Activated B cell treated with CpG ODN at 0.5 μM for 24 hours (primary cell): ENCODE measurements at places on chromosomes 7 and 10. TPM values are rescaled to one million over a fixed set of nuclear protein-coding genes. Genes with fewer than 3 reads are reported as not detected.
A peak's percentile ranks its signal among the peaks of the same experiment; 100 is the strongest.

Gene COL13A1
- total RNA-seq, result not detected in 2 replicates

GRCh38 chr7:54253036-54253373, 289.2 kb upstream of the VSTM2A start:
- DNase-seq, result no peak

Gene ATRNL1
- total RNA-seq, result 1.0 and 1.2 TPM in 2 replicates

DNA sequence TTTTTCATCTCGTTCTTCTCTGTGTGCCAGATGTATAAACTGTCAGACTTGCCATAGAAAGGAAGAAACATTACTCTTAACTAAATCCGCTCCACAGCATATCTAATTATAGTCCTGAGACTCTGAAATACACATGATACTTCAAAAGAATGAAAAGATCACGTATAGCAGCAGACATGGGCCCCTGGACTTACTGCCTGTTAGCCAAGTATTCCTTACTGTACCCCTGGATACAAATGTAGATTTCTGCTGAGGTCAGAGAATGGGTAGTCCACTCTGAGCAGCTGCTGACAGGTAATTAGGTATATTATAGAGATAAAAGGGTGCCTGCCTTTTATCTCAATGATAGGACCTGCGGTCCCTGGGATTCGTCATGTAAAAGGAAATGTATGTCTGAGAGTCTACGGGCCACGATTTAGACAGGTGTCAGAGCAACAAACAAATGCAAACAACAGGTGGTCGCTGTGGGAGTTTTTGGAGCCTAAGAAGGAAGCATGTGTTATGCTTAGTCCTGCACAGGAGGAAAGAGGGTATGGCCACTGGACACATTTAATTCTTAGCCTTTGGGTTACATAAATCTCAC, 69.4 kb downstream of the VOPP1 start:
- DNase-seq, result no peak

- DNase-seq, result no peak
Measured at GRCh38 chr7:67438198-67438882, 441.7 kb downstream of the TYW1 start.

DNA sequence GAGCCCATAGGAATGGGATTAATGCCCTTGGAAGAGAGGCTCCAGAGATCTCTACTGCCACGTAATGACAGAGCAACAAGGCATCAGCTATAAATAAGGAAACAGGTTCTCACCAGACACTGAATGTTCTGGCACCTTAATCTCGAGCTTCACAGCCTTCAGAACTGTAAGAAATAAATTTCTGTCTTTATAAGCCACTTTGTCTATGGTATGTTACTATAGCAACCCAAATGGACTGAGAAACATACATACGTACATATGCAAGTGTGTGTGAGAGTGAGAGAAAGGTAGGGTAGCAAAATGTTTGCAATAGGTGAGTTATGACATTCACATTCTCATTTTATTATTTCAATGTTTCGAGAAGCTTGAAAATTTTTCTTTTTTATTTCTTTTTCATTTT, 22.1 kb upstream of the HTR5A start:
- DNase-seq, result no peak

Gene ATP5F1C
- 177 and 182 TPM in 2 replicates for total RNA-seq

- no peak for DNase-seq
Measured at GRCh38 chr7:46320956-46321355, 399.9 kb upstream of the IGFBP3 start.

Gene HMX3
- total RNA-seq, result not detected in 2 replicates

DNA sequence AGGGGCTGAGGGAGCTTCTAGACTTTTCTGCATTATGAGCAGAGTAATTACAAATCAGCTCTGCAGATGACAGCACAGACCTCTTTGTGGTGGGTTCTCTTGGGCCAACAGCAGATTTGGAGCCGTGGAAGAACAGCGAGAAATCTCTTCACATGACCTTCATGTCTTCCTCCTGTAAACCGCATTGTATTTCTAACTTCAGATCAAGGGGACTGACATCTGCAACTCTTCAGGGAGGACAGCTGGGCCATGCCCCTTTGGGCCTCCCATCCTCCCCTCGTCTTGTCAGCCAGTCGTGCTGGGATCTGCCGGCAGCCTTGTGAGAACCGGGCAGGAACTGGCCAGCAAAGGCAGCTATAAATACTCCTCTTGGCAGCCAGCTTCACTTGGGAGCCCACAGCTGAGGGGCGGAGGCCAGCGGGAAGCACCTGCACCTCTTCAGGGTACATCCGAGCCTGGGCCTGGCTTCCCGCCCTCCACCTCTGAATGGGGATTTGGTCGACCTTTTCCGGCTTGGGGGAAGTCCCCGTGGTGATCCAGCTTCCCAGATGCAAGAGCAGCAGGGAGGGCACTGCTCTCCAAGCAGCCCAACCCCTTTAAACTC, 54.7 kb downstream of the STEAP1B start:
- no peak for DNase-seq

Gene ALDH18A1
- total RNA-seq, result 45.9 and 53.0 TPM in 2 replicates

GRCh38 chr10:119867317-119867716, 5.3 kb downstream of the MCMBP start:
- DNase-seq, result no peak

Gene RINT1
- 31.1 and 35.5 TPM in 2 replicates for total RNA-seq

DNA sequence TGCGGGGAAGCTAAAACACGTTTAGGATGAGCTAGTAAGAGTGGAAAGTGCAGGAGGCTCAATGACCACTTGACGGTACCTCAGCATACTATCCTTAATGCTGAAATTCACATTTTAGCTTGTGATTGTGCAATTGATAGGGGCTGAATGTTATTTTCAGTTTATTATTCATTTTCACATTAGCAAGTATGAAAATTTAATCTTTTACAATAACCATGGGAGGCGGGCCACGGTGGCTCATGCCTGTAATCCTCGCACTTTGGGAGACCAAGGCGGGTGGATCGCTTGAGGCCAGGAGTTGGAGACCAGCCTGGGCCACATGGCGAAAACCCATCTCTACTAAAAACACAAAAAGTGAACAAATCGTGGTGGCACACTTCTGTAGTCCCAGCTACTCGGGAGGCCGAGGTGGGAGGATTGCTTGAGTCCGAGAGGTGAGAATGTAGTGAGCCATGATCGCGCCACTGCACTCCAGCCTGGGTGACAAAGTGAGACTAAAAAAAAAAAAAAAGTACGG, 22.0 kb upstream of the ANLN start:
- no peak for DNase-seq

DNA sequence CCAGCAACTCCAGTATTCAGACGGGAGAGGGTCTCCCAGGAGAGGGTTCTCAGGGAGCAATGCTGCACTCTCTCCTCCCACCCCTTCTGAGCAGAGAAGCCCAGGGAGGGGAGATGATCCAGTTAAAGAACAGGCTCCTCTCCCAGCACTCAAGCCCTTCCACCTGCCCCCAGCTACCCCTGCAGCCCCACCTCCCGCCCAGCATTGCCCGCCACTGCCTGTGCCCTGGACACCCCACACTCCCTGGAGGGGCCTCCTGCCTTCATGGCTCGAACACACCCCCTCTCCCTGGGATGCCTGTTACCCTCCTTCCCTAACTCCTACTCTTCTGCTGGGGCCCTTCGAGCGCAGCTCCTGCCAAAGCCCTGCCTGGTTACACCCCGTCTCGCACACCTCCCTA, 66.8 kb downstream of the ELFN1 start:
- no peak for DNase-seq

- no peak for DNase-seq
Measured at GRCh38 chr7:71761336-71761735, 629.4 kb downstream of the GALNT17 start.

Gene NOS3
- total RNA-seq, result 0.10 and 0.22 TPM in 2 replicates

Gene SLC13A4
- total RNA-seq, result not detected in 2 replicates

GRCh38 chr10:1620803-1621202, 116.5 kb downstream of the ADARB2 start:
- no peak for DNase-seq

Gene EFCAB10
- not detected in 2 replicates for total RNA-seq

GRCh38 chr10:124306922-124307371, 111.8 kb downstream of the OAT start:
- DNase-seq, result no peak

DNA sequence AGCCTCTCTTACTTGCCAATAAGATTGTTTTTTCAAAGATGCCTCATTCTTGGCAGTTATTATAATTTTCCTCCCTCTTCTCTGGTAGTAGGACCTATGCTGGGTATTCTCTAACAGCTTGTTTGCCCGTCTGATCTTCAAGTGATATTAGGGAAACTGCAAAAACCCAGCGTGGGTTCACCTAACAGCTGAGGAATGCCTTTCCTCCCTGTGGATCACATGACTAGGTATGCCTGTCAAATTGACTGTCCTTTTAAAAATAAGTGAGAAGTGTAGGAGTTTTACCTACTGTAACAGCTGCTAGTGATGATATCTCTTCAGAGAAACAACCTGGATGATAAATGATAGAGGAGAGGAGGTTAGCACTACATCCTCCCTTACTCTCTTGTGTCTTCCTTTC, 22.0 kb downstream of the HECTD2 start:
- DNase-seq, result no peak

Gene NPC1L1
- total RNA-seq, result not detected in 2 replicates

- no peak for DNase-seq
Measured at GRCh38 chr7:24501009-24501408, 72.2 kb upstream of the PALS2 start.

DNA sequence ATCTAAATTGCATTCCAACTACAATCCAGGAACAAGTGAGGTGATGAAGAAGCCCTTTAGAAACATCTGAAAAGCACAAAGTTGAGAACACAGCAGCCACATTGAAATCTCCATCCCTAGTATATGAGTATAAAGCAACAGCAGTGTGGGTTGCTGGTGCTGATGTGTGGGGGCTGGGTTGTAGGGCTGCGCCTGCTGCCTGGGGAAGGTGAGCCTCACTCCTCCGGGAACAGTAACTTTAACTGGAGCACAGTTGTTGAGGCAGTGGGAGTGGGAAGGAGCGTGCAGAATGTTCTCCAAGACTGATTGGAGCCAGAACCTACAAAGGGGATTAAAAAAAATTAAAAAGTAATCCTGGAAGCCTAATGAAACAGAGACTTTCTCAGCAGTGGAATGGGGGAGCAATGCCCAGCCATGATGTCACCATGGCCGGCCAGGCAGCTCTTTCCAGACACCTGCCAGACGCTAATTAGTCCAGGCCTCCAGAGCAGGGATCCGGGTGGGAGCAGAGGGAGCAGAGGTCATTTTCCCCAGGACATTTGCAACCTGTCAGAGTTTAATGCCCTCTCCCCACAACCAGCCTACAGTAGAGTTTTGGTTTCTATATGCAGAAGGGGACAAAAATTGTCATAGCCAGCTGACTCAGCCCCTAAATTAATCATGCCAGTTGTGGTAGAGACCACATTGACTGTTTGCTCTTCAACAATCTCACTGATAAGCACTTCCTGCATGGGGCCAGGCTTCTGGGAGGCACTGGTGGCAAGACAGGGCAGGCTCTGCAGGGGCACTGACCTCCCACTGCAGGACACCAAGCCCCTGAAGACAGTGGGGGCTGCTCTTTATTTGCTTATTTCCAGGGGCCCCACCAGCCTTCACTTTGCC, 133.0 kb upstream of the ZNF32 start:
- DNase-seq, result no peak

Gene CALHM2
- 17.5 and 21.4 TPM in 2 replicates for total RNA-seq

DNA sequence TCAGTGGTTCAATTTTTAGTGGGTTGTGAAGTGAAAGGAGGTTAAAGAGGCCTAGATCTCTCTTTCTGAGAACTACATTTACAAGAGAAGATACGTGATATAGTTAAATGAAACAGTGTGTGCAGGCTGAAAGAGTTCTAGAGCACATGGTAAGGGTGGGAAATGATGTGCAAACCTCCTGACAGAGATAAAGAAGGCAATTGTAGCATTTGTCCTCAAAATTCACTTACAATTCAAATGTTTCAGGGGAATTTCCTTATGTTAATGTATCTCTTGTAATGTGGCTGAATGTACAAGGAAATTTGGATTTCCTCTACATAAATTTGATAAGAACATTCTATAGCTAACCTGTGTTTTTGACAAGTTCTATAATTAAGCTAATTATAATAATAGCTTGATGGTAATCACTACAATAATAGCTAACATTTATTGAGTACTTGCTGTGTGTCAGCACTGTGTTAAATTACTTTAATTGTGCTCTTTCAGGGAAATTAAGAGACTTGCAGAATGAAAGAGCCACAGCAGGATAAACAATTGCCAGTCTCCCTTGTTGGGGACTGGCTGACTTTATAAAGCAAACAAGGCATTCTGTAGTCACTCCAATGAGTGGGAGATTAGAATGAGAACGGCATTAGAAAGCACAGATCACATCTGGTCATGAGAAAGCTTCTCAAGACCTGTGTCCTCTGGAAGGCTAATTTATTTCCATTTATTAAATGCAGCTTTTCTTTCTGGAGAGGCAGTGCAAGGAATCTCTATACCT, 139.7 kb upstream of the TMEM72 start:
- no peak for DNase-seq

GRCh38 chr10:20105236-20105635, 289.0 kb downstream of the PLXDC2 start:
- DNase-seq, result no peak

Gene ITGA8
- not detected in 2 replicates for total RNA-seq

GRCh38 chr10:24723788-24724380, at the start of gene ARHGAP21:
Gene ARHGAP21, minus strand, starts transcription at chr10:24723887. Its CDS starts 1,988 bp downstream, at chr10:24721899.
- peak; percentile 51 for DNase-seq

DNA sequence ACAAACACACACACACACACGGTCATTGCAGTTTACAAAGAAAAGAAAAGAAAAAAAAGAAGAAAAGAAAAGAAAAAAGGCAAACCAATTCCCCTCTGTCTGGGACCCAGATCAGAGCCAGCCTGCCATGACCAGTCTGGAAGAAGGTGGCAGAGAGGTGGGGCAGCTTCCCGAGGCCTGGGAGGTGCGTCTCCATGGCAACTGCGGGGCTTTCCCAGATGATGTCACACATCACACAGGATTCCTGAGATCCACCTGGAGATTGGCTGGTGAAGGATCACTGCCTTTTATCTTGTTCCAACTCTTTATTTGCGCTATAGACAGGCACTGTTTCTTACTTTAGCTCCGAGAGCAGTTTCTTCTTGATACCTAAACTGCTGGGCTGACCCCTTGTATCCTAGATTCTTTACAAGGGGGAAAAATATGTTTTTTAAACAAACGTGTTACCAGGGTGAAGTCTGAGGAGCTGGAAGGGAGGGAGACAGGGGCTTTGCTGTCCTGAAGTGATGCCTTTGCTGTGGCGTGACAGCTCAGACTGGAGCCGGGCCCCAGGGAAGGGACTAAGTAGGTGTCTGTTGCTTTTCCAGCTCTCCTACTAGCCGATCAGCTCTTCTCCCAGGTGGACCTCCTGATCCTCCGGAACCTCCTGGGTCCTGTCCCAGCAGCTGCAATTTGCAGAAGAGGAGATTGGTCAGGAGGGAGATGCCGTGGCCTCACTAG, 298.5 kb downstream of the KLF6 start:
- DNase-seq, result no peak

GRCh38 chr7:106773721-106774120, 91.4 kb upstream of the PIK3CG start:
- DNase-seq, result no peak

Gene SPDYE11
- not detected in 2 replicates for total RNA-seq

- no peak for DNase-seq
Measured at GRCh38 chr7:45684910-45685618, 110.9 kb downstream of the ADCY1 start.

DNA sequence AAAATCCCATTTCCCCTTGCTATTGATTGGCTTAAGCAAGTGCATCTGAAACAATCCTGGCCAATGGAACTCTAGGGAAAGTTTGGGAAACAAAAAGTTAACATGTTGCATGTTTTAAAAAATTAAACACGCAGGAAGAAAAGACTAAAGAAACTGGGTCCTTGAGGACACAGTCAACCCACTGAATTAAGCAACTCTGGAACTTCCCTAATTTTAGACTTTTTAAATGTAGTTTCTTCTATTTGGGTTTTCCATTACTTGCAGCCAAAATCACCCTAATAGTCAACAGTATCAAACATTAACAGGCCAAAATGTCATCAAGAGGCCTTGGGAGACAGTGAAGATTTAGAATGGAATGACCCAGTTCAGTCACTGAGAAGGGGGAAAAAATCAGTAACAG, 40.6 kb downstream of the OSBPL3 start:
- no peak for DNase-seq
